Stimulated activated CD4-positive, alpha-beta T cell treated with anti-CD3 and anti-CD28 coated beads, Interleukin-4, amount 100 ng/mL, for 1 hour (primary cell): ENCODE measurements at places on chromosomes 11 and 22.

GRCh38 chr22:45865561-45866125 lies 111.3 kb downstream of the WNT7B start:
- no peak for DNase-seq

DNA sequence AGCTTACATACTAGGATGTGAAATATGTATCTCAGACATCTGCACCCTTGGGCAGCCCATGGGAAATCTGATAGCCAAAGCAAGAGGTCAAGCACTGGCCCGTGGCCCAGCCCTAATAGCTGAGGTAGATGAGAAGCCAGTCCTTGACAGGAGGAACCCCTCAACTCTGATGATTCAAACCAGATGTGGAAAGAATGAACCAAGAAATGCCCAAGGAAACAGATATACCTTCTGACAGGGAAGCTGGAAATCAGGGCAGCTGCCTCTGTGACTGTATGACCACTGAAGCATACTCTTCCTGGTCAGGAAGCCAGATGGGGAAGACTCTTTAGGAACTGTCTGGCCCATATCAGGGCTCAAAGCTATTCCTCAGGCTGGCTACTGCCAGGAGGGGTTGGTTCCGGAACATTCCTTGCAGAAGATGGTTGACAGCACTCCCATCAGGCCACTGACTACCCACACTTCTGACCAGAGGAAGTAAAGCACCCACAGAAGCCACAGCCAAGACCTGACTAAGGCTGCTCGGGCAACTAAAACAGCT lies 124.2 kb downstream of the SWAP70 start:
- no peak for DNase-seq

GRCh38 chr22:43642319-43643206 lies 169.5 kb downstream of the EFCAB6 start:
- DNase-seq, result no peak

GRCh38 chr22:39234472-39234787 lies 10.4 kb downstream of the PDGFB start:
- DNase-seq, result no peak

DNA sequence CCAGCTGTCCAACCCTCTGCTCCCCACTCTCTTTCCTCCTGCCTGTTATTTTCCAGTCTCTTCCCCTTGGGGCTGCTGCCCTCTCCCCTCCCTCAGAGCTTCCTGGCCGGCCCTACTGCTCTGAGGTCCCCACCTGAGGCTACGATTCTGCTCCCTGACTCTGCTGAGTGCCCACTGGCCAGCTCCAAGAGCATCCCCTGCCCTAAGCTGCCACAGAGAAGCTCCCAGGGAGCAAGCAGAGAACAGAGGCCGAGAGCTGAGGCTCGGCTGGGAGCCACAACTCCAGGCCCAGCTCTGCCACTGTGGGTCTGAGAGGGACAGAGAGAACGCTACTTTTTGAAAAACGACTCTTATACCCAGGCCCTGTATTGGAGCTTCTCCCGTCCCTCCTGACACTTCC lies 61.1 kb downstream of the CHRDL2 start:
- no peak for DNase-seq

DNA sequence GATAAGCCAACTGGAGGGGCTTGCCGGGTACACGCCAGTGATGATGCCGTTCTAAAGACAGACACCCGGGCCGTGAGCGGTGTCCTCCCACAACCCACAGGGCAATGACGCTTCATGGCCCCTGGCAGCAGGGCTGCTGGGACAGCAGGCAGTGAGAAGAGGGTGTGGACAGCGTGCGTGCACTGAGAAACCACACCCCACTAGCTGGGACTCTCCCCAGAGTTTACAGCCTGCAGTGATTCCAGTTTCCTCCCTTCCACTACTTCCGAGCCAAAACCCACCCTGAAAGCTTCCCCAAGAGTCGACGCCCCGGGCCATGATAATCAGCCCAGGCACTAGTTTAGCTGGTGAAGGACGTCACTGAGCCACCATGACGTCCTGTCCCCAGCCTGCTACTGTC lies 29.2 kb downstream of the CPT1A start:
- DNase-seq, result no peak

DNA sequence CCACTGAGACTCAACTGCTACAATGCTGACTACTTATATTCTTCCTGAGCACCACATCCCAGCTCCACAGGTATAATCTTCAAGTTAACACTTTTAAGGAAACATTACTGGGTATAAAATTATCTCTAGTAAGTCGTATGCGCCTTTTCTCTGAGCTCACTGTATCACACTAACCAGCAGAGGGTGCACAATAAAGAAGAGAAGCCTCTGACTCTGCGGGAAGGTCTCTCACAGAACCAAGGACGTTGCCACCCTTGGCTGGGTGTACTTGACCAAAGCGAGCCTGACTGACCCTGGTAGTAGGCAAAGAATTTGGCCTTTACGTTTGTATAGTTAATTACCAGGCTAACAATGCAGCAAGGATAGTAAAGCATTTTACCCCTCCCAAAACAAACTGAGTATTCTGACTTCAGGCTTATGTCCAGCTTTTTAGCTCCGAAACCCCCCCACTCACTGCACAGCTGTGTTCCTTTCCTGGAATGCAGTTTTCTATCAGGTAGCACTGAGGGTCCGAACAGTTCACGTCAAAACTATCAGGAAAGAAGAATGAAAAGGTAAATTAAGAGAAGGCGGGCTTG lies at the start of gene BTBD18:
Gene BTBD18, minus strand, starts transcription at position 144 of the 578 bp plus-strand sequence. CDS start 631 bp downstream, outside the sequence.
- DNase-seq, result no peak

GRCh38 chr11:60155931-60156330 lies 27.0 kb downstream of the MS4A6A start:
- DNase-seq, result no peak

GRCh38 chr11:113373306-113373705 lies 14.3 kb upstream of the ANKK1 start:
- DNase-seq, result no peak

DNA sequence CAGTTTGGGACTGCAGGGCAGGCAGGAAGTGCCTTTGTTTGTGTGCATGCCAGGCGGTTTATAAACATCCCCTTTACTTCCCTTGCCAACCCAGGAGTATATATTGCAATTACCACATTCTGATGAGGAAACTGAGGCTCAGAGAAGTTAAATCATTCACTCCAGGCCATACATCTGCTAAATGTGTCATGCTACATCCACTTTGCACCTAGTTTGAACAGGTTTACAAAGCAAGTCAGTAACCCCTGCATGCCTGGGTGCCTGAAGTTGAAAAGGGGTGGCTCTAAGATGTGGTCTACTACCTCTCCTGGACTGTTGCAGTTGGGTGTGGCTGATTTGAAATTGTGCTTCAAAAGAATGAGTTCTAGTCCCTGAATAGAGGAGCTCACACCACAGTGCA lies 23.6 kb downstream of the FLI1 start:
- no peak for DNase-seq

- no peak for DNase-seq
Observed at GRCh38 chr11:60252213-60253108, 9.5 kb upstream of the MS4A4E start.

DNA sequence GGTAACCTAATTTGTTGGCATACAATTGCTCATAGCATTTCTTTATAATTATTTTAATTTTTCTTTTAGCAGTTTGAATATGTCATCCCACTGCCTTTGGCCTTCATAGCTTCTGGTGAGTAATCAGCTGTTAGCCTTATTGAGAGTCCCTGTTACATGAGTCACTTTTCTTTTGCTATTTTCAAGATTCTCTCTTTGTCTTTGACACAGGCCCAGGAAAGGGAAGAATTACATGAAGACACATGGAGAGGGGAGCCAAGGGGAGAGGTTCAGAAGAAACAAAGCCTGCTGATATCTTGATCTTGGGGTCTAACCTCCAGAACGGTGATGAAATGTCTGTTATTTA lies 418.2 kb downstream of the METTL15 start:
- no peak for DNase-seq

DNA sequence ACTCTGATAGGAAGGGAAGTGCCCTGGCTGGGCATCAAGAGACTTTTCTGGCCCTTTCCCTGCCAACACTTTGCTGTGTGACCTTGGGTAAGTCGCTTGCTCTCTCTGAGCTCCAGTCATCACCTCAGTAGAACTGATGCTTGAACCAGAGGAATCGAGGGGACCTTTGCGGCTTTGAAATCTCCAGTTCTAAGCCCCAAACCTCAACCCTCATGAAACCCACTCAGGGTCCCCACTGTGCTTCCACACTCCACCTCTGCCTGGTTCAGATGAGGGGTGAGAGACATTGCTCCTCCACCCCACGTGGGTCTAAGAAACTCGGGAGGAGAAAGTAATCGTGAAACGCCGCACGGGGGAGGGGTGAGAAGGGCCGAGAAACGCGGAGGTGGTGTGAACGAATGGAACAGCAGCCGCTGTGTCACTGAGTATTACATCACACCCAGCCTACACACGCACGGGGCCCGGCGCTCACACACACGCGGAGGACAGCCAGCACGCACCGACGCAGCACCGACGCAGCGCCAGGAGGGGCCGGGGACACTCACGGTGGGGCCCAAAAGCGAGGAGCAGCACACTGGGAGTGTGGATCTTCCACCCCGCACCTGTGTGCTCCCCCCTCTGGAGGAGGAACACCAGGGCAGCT lies 4.3 kb downstream of the RTN4RL2 start:
- no peak for DNase-seq

DNA sequence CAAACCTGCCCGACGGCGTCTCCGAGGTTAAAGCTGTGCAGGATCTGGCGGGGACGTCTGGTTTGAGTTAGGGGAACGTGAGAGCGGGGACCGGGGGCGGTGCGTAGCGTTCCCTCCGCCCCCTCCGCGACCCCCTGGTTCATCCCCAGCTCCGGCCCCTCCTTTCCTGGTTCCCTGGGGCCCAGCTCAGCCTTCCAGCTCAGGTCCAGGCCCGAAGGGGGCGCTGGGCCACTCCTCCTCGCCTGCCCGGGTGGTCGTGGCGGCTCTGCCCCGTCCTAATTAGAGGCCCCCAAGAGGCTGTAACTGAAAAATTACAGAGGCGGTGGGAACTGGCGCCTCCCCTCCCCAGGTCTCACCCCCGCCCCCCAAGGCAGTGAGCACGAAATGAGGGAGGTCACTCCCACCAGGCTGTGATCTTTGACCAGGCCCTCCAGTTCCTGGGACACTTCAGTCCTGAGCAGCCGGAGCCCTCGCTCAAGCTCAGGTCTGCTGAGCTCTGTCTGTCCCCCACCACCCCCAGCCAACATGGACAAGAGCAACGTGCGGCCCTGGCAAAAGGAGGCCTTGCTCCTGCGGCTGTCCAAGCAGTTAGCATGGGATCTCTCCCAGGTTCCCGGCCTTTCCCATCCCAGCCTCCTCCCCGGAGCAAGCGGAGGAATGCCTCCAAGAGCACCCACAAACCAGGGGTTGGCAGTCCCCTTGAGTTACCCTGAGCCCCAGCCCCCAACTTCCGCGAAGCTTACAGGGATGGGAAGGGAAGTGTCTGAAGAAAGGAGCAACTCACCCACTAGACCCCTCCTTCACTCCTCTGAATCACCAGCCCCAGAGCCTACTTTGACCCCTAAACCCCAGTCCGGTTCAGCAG lies 3.3 kb downstream of the CD248 start:
- no peak for DNase-seq

DNA sequence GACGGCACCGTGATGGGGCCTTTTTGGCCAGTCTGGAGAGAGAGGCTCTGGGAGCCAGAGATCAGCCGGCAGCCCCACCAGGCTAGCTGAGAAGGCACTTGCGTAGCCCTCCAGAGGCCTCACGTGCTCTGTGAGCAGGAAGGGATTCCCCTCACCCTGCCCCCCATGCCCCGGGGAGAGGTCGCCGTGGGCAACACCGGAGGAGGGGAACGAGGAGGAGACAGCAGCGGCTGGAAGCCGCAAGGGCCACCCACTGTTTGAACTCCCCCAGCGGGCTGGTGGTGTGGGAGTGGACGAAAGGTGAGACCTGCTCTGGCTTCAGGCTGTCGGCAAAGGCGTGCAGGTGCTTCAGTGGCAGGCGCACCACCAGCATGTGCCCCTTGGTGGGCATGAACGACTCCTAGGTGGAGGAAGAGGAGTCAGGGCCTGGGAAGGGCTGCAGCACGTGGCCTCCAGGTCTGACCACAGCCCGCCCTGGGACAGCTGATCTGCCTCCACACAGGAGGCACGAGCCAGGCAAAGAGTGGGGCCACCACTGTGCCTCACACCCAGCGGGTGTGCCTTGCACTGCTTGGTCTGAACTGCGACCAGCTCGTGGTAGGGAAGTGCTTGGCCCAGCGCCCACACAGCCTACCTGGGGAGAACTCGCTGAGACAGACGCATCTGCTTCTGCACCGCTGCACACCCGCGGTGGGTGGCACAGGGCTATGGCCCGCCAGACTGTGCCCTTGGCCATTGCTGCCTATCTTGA lies 99.9 kb downstream of the MED15 start:
- no peak for DNase-seq

DNA sequence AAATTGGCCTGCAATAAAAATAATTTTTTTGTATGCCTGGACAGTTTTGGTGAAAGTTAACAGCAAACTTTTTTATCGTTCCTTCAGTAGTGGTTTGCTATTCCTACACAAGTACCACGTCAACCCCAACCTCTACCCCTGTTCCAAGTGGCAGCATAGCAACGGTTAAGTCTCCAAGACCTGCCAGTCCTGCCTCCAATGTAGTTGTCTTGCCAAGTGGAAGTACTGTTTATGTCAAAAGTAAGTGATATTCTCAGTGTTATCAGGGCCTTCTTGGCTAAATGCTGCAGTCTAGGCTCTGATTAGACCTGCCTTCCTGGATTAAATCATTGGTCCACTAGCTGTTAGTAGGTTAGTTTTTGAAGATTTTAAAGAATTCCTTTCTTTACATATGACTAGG lies 15.0 kb downstream of the EMSY start:
- DNase-seq, result no peak

DNA sequence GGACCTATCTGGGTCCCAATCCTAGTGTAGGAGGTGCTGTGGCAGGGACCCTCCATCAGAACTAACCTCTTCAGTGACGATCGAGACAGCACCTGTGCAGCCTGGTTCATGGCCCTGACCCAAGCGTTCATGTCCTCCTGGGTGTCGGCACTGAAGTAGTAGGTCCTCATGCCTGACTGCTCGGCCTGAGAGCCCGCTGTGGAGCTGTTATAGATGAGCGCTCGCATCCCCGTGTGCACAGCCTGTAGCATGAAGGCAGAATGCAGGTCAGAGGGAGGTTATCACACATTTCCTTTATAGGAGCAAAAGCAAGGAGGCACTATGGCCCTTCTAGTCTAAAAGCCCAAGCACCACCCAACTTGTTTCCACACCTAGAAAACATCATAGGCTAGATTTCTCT lies 103.0 kb downstream of the C11orf58 start:
- no peak for DNase-seq

GRCh38 chr11:65121447-65121864 lies 478 bp downstream of the FAU start:
- peak; percentile 37 for DNase-seq
